ENCODE measurements at places on chromosomes 4 and X.

- DNase-seq, result no peak
Observed at GRCh38 chr4:153294631-153295030, 49.9 kb upstream of the MND1 start.

- no peak for DNase-seq
Observed at GRCh38 chr4:140705625-140706275, 50.4 kb downstream of the TBC1D9 start.

DNA sequence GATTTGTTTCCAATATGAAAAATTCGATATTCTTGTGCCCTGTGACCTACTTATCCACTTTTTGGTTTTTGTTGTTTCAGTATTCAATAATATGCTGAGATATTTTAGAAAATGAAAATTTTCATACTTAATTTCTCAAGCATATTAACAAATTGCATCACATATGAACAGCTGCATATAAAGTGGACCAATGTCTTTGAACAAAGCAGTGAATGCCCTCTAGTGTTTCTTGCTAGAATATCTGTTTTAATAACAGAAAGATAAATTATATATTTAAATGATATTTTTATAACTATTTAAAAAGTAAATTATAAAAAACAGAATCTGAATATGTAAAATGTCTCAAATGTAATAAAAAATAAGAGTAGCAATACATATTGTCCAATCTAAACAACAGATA is 31.7 kb upstream of the INTU start:
- DNase-seq, result no peak

GRCh38 chrX:31500921-31501320 is 429.1 kb upstream of the FTHL17 start:
- DNase-seq, result no peak

GRCh38 chr4:183284258-183284785 is 35.8 kb downstream of the CLDN22 start:
- peak; percentile 45 for DNase-seq

DNA sequence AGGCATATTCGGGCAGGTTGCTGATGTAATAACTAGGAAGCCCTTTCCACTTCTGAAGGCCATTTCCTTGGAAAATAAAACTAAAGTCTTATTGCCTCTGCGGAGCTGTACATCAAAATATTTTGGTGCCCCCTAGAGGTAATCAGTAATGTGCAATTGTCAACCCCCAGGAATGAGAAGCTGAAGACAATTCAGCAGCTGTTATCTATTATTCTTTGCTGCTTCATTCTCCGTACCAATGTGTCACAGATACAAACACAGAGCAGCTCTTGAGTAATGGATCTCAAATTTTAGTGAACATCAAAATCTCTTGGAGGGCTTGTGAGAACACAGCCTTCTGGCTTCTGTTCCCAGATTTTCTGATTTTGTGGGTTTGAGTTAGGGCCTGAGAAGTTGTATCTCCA is 3.5 kb upstream of the SLIT2 start:
- peak; percentile 45 for DNase-seq

DNA sequence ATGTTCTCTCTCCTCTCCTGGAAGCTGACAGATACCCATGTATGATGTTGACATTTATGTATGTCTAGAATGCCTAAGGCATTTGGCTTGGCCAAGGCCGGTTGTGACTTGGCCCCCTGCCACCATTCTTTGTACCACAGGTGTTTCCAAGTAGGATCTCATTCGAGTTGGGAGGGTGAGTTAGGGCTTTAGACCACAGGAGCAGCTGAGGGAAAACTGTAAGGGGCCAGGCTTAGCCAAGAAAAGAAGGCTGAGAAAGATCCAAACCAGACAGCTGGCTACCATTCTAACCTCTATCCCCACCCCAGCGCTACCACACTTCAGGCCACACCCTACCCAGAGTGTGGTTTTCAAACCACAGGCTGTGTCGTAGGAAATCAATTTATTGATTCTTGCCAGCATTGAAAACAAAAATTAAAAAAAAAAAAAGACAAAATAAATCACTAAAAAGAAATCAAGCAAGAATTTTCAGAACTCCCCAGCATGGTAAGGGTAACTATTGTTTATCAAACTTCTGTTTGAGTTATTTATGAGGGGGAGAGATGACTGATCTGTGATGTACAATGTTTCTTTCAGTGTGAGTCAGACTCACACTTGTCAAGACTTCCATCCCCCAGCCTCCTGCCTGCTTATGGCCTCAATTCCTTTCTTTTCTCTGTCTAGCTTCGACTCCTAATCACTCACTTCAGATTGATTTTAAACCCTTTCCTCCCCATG is 9.9 kb downstream of the TMSB4X start:
- DNase-seq, result peak; percentile 73

DNA sequence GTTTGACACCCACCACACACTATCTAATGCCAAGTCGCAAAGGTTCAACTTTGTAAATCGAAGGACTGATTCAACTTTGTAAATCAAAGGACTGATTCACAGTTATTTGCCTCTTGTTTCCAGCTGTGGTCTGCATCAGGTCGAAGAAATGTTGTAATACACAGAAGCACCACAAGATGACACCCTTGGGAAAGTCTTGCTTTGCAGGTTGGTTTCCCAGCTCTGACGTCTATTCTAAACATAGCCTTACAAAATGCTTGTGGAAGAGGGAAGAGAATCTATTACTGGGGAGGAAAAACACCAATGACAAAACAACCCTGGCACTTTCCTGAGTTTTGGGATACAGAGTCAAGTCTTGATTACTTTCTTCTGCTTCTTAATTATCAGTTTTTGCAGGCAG is 35.3 kb downstream of the SUPT20HL1 start:
- peak; percentile 66 for DNase-seq

- DNase-seq, result no peak
Observed at GRCh38 chr4:174553828-174554227, 31.5 kb upstream of the HPGD start.

DNA sequence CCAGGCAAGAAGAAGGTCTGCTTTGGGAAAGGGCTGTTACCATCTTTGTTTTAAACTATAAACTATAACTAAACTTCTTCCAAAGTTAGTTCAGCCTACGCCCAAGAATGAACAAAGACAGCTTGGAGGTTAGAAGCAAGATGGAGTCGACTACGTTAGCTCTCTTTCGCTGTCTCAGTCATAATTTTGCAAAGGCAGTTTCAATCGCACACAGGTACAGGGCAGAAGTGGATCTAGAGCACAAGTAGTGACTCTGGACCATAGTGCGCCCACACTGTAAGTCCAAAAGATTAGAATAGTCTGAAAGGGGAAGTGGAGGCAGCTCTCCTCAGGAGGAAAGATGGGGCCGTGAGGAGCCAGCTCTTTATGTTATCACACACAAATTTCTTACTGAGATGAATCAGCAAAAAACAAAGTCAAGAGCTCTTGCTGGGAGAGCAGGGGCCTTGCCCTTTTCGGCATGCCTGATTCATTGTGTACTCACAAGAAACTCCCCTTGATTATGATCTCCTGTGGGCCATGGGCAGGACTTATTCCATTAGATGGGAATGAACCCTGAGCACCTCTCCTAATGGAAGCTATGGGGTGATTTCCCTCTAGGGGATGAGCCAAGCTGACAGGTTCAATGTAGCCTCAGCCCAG is 58.6 kb downstream of the FUNDC1 start:
- DNase-seq, result no peak

DNA sequence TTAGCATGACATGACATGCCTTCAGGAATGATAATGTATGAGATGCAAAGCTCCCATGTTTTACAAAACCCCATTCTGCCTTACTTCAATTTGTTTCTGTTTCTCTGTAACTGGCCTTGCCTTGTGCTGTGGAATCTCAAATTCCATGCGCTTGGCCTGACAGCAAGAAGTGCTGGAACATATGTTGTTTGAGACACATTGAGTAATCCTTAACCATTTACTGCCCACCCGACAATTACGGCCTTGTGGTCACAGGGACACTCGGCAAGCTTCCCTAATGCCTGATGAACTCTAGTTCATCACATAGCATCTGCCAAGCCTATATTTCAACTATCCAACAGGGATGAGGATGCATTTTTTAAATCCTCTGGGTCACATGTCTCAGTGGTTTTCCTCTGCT is 226.4 kb upstream of the CASK start:
- DNase-seq, result no peak

GRCh38 chrX:68574240-68574639 is 73.2 kb upstream of the STARD8 start:
- no peak for DNase-seq

DNA sequence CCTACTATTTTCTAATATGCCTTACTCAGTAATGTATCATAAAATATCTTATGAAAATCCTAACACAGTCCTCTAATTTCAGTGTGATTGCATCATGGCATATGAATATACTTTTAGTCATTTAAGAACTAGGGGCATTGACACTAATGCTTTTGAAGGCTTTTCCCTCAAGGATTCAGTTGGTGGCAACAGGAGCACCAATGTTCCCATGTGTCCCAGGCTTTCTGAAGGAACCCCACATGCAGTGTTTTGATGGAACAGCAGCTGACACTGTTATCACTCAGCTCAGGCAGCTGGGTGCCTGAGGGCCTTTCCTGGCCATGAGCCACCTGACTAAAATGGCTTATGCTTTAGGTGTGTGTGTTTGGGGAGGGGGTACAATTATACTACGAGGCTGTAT is 348.3 kb downstream of the ARHGAP24 start:
- DNase-seq, result peak; percentile 62

DNA sequence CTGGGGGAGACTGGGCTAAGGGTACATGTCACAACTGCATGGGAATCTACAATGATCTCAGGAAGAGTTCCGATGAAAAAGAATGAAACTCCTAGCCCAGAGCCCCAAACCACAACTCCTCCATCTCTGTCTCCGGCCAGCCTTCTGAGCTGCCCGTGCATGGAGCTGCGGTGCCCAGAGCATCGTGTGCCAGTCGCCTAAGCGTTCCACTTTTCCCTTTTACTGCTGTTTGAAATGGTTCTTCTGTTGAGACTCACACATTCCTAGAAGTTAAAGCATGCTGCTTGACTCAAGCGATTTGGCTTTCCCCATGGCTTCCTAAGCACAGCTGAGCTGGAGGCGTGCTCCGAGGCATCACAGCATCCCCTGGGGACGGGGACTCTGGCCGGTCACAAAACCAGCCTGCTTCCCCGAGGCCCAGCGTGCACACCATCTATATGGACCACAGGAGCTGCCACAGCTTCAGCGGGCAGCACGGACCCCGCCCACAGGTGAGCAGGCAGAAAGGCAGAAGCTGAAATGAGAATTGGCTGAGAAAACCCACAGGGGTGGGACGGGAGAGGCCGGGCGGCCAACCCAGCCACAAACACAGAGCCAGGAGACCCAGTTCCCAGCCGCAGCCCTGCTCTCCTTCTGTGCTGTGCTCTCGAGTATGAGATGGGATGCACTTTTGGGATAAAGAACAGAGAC is 5.0 kb downstream of the CCNQ start:
- DNase-seq, result no peak

DNA sequence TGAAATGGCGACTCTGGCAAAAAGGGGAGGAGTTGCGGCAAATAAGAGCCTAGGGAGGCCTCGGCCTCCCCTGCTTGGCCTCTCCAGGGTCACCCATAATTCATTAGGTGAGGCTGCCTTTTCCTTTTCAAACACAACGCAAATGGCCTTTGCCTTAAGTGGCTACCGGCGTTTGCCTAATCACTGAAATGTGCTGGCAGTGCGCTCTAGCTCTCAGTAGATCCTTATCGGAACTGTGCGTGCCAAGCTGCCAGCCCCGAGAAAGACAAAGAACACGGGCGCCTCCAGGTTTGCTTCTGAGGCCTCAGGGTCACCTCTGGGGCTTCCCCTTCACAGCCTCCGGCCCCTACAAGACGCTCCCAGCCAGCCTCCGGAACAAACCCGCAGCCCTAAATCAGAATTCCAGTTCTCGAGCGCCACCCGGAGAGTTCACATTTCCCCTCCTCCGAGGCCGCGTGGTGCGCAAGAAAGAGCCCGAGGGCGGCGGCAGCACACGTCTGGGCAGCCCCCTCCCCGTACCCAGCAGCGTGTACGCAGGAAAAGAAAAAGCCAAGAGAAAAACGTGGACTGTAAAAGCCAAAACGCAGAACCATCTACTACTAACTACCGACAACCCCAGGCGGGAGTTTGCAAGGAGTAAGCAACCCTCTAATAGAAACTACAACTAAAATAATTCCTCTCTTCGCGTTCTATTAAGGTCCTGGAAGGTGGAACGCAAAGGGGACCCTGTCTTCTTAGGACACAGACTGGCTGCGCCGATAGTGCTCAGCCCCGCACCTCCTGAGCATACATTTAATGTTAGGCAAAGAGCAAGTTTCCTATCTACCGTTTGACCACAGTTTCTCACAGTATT is 76.5 kb upstream of the BCOR start:
- no peak for DNase-seq

- no peak for DNase-seq
Observed at GRCh38 chr4:149699642-149700041, 116.0 kb downstream of the IQCM start.

GRCh38 chr4:60404027-60404426 is 796.1 kb upstream of the ADGRL3 start:
- DNase-seq, result no peak

DNA sequence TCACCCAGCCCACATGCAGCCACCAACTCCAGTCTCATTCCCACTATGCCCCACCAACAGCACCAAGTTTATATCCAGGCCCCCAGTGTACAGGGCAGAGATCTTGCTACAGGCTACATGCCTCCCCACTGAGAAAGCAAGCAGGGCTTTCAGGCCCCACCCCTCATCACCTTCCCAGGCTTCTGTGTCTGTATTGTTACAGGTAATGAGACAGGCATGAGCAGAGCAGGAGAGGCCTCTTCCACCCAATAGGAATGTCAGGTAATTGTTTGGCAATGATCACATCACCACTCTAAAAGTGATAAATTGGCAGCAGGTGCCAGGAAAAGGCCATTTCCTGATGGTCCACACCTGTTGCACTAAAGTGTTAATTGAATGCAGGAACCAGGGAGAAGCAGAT is 102.5 kb downstream of the ZNF518B start:
- peak; percentile 88 for DNase-seq

- DNase-seq, result peak; percentile 81
Observed at GRCh38 chrX:154546354-154547244, at the start of gene G6PD. Gene G6PD (minus strand): TSS chrX:154546846. CDS start chrX:154546155, 691 bp downstream.

GRCh38 chrX:154348114-154348531 is 26.3 kb downstream of the FLNA start:
- DNase-seq, result no peak

- DNase-seq, result no peak
Observed at GRCh38 chr4:24846716-24847115, 51.3 kb downstream of the SOD3 start.

DNA sequence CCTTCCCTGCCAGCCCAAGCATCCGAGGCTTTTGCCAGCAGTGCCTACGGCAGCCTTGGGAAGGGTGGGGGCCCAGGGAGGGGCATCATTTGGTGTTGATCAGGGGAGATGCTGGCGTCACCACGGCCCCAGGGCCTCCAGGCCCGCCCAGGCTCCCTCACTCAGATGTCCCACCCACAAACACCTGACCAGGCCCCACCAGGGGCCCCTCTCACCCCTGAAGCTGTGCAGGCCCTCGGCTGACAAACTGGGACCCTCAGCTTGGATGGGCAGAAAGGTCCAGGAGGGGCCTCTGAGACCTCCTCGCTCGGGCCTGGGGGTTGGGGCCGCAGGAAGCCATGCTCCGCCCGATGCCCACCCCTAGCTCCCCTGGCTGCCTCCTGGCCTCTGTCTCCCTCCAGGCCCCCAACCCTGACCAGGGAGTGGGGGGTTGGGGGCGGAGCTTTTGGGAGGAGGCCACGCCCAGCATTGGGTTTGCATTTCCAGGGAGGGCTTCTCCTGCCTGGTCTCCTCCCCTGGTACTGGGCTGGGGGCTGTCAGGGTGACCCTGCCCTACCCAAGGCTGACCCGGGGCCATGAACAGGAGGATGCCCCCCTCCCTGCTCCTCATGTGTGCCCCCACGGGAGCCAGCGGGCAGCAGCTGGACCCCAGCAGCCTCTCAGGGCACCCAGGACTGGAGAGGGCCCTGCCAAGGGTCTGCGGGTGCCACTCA is 33.4 kb upstream of the SPON2 start:
- no peak for DNase-seq

- DNase-seq, result no peak
Observed at GRCh38 chr4:177728361-177729152, 286.3 kb upstream of the AGA start.

Data from NCI-H345 (cell line).